Fibroblast of lung (primary cell): ENCODE measurements at places on chromosomes 6 and 20.

- DNase-seq: no peak
Measured at GRCh38 chr6:67352717-67353116, 1282.4 kb upstream of the ADGRB3 start.

- no peak for DNase-seq
Measured at GRCh38 chr6:56291302-56291917, 44.0 kb upstream of the COL21A1 start.

DNA sequence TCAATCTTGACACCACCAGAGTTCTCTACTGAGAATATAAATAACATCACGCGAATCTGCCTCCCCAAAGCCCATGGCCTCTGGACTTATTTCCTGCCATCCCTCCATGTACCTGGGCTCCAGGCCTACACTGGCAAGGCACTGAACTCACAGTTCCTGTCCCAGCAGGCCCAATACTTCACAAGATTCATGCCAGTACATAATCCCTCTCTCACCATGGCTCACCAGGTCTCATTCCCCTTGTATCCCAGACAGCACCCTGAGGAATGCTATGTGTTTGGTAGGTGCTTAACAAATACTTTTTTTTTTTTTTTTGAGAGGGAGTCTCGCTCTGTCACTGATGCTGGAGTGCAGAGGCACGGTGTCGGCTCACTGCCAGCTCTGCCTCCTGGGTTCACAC lies 1.9 kb downstream of the KIF16B start:
- DNase-seq: no peak

DNA sequence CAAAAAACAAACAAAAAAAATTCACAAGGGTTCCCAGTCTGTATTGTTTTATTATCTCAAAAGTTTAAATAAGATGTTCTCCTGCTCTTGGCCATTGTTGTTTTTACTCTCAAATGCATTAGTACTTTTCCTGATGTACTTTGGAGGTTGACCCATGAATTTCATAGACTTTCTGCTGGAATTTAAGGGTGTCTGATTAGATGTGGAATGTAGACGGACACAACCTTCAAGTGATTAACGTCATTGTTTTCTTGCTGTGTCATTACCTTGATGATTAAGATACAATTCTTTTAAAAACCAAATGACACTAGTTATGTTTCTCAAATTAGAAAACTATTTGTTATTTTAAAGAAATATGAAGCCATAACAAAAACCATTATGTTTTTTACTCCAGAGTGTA lies 421.4 kb upstream of the RUNX2 start:
- peak; percentile 63 for DNase-seq

GRCh38 chr6:146381486-146381885 lies 162.1 kb upstream of the RAB32 start:
- no peak for DNase-seq

DNA sequence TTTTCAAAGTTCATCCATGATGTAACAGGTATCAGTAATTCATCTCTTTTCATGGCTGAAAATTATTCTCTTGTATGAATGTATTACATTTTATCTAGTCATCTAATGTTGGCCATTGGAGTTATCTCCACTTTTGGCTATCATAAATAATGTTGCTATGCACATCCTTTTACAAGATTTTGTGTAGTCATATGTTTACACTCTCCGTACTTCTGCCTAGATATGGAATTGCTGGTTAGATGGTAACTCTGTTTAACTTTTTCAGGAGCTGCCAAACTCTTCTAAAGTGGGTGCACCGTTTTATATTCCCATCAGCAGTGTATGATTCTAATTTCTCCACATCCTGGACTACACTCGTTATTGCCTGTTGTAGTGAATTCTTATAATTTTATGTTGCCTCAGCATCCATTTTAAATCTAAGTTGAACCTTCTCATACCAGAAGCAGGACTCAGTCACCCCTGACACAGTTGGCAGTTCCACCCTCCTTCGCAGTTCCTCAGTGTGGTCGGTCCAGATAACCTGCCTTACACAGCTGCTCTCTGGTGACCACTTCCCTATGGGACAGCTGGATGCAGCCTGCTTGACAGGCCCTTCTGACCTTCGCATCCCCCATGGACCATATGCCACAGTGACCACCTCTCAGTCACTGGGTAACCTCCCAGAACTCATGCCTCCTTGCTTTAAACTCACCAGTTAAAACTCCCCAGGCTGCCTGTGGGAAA lies 33.9 kb downstream of the KIZ start:
- peak; percentile 53 for DNase-seq

DNA sequence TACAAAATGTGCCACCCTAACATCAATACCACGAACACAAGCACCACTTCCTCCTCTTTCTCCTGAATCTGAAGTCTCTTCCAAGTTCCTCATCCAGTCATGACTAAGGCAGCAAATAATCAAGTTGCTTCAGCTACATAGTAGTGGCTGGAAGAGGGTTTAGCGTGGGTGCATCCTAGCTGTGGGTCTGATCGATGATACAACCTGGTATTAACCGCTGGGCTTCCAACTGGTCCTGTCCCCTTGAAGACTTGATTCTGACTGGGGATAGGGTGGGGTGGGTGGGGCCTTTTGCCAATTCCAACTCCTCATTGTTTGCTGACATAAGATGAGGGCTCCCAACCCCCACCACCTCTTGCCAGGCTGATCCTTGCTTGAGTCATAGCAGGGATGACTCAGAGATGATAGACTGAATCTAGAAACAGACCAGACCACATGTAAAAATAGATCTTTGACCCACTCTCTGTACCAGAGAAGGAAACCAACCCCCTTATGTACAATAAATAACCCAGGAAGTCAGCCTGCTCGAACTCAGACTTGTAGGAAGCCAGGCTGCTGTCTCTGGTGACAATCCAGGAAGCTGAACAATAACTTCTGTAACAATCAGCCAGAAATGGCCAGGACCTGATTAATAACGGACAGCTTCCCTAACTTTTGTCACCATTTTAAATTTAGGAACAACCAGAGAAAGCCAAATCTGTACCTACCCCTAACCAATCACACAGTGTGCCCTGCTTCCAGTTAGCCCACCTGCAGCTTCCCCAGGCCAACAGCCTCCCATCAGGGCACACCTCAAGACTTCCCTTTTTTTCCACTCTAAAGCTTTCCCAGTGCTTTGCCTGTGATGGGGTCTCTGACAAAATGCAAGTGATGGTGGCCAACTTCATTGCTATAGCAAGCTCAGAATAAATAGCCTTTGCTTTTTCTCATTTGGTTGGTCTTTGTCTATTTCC lies 68.9 kb upstream of the FAM184A start:
- peak; percentile 98 for DNase-seq

DNA sequence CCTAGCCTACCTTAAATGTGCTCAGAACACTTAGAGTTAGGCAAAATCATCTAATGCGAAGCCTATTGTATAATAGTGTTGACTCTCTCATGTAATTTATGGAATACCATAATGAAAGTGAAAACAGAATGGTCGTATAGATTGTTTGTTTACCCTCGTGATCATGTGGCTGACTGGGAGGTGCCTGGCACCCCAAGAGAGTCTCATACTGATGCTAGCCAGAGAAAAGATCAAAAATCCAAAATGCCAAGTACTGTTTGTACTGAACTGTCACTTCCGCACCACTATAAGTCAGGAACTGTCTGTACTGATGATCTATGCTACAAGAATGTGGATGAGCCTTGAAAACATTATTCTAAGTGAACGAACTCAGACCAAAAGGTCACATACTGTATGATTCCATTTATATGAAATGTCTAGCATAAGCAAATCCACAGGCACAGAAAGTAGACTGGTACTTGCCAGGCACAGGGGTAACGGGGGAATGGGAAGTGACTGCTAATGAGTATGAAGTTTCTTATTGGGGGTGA lies 22.4 kb downstream of the ZMYND8 start:
- peak; percentile 97 for DNase-seq

GRCh38 chr6:125899726-125900182 lies 56.8 kb upstream of the HINT3 start:
- no peak for DNase-seq
